ENCODE measurements at places on chromosomes 5 and 9. TPM values are rescaled to one million over a fixed set of nuclear protein-coding genes. Genes with fewer than 3 reads are reported as not detected.

DNA sequence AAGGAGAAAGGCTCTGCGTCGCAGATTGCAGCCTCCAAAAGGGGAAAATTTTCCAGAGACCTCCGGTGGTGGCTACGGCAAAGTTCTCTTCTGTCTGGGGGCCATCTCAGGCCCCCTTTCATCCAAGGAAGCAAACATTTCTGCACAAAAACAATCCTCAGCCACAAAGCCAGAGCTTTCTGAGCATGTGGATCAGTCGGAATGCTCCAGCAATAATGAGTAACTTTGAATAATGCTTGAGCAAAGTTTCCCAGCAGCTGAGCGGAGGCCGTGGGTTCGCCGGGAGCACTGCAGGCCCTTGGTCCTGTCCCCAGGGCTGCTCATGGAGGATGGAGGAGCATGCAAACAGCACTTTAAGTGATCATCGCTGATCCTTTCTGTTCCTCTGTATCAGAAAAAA, 60.2 kb upstream of the UNC5A start:
- no peak for DNase-seq

DNA sequence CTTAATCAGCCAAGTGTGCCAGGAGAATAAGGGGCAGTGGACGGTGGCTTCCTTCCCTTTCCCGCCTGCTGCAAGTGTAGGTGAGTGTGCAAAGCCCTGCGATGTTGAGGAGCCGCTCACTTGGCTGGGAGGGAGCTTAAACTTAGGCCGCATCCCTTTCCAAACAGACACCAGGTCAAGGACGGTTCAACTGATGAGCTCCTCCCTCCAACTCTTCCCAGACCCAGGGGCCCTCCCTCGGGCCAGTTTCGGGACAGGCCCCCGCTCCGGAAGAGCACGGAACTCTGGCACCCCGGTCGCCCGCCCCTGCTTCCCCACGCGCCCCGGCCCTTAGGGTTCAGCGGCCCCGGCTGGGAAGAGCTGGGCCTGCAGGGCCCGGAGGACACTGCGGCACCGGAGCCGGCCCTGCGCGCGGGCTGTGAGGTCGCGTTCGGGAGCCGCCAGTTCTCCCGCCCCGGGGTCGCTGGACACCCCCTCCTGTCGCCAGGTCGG, 481 bp downstream of the MRPL36 start:
- peak; percentile 61 for DNase-seq

The CTXN3 gene
- not detected for total RNA-seq

GRCh38 chr9:25449503-25449902, 228.7 kb downstream of the TUSC1 start:
- no peak for DNase-seq

The NAIP gene
- total RNA-seq: 5.5 TPM

GRCh38 chr5:150550286-150550685, 42.4 kb downstream of the NDST1 start:
- DNase-seq: no peak

DNA sequence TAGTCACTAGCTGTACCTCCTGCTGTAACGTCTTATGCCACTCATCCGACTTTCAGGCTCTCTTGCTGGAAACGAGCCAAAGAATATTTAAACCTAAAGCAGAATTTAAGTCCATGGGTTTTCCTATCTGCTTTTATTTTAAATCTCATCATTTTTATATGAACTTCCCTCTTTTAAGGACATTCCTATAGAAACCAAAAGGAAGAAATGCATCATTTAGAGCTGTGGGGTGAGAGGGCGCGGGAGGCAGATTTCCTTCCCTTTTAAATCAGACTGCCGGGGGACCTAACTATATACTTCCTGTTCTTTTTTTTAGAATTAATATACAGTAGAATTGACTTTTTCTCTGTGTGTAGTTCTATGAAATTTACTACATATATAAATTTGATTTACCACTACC, 468.8 kb downstream of the BNC2 start:
- no peak for DNase-seq

The IL13 gene
- total RNA-seq: not detected

- no peak for DNase-seq
Measured at GRCh38 chr5:178108966-178109365, 4.4 kb upstream of the N4BP3 start.

DNA sequence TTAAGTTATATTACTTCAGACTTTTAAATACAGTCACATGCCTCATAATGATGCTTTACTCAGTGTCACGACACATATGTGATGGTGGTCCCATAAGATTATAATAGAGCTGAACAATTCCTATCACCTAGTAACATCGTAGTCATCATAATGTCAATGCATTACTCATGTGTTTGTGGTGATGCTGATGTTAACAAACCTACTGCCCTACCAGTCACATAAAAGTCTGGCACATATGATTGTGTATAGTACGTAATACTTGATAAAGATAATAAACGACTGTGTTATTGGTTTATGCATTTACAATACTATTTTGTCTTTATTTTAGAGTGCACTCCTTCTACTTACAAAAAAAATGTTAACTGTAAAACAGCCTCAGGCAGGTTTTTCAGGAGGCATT, 103.7 kb downstream of the PAM start:
- DNase-seq: no peak

GRCh38 chr5:148921350-148921749, 94.9 kb downstream of the ADRB2 start:
- DNase-seq: no peak

DNA sequence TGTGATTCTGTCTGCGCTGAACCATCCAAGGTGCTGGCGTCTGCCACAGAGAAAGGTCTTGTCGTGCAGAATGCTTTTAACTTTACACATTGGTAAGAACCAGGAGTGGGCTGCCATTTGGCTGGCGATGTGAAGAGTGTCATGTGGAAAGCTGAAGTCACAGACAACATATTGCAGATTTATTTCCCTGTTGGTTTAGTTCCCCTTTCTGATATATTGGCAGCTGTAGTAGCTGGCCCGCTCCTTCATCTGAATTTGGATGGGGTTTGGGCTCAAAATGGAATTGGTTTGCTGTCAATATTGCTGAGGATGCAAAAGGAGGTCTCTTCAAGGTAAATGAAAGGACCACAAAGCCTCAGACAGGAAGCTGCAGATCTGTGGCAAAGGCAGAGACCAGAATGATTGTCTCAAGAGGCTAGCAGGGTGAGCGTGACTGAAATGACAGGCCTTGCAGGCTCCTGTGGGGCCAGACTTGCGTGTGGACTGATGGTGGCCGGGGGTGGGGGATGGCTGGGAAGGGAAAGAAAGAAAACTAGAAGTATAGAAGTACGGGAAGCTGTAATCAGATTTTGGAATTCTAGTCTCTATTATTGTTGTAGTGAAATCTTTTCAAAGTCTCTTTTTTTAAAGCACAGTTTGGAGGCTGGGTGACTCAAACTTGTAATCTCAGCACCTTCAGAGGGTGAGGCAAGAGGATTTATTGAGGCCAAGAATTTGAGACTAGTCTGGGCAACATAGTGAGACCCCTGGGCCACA, 25.1 kb upstream of the CD180 start:
- DNase-seq: no peak

- peak; percentile 67 for DNase-seq
Measured at GRCh38 chr9:38160613-38161215, 91.7 kb upstream of the SHB start.

The ADAMTS13 gene
- 21.4 TPM for total RNA-seq

- DNase-seq: no peak
Measured at GRCh38 chr5:116912221-116912620, 337.6 kb upstream of the SEMA6A start.

GRCh38 chr5:168302785-168303184, 11.3 kb downstream of the WWC1 start:
- no peak for DNase-seq

DNA sequence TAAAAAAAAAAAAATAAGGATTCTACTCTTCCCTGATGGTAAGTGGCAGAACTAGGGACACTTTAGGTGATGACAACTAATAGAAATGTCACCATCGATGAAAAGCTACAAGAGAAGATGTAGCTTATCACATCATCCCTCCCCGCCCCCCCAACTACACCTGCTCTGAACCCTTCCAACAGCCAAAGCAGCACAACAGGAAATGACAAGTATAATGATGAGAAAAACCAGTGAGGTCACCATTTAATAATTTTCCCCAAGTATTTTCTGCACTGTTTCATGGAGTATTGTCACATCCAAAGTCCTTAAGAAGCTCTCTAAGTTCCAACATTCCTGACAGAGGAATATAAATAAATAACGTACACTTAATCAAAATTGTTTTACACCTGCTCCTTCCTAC, 221.4 kb downstream of the EFNA5 start:
- no peak for DNase-seq

DNA sequence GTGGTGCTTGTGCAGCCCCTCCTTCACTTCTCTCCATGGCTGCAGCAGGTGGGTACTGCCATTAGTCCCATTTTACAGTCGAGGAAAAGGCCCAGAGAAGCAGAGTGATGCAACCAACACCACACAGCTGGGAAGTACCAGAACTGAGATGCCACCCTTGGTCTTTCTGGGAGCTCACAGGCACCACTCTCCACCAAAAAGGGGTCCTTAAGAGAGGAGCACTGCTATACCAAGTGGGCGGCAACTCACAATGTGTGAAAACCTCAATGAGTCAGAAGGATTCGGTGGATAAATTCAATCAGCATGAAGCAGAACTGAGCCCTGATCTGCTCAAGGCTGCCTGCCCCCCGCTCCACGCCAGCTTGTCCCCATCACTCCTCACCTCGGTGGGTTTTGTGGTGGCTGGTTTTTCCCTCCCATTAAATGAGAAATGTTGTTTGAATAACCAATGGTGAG, 213.7 kb downstream of the FSTL4 start:
- no peak for DNase-seq

GRCh38 chr9:105291938-105292337, 47.5 kb downstream of the SLC44A1 start:
- DNase-seq: no peak

GRCh38 chr5:135223891-135224625, 175.0 kb downstream of the MACROH2A1 start:
- peak; percentile 19 for DNase-seq

The PCDHB3 gene
- 0.15 TPM for total RNA-seq

DNA sequence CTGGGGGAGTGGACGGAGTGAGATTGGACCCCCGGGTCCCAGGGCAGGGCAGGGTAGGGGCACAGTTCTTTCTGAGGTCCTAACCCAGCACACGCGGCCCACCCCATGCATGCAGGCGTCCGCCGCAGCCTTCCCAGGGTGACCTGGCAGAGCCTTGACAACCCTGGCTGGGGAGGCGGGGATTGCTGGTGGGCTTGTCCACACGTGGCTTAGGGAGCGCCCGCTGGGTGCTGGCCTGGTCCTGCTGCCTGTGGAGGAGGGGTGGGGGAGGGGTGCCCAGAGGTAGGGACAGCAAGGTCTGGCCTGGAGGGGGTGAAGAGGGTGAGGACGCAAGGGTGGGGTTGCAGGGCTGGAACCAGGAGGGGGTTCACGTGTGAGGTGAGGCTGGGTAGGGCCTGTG, 6.0 kb downstream of the RXRA start:
- DNase-seq: no peak

GRCh38 chr5:136396886-136397285, 31.5 kb upstream of the TRPC7 start:
- DNase-seq: no peak

DNA sequence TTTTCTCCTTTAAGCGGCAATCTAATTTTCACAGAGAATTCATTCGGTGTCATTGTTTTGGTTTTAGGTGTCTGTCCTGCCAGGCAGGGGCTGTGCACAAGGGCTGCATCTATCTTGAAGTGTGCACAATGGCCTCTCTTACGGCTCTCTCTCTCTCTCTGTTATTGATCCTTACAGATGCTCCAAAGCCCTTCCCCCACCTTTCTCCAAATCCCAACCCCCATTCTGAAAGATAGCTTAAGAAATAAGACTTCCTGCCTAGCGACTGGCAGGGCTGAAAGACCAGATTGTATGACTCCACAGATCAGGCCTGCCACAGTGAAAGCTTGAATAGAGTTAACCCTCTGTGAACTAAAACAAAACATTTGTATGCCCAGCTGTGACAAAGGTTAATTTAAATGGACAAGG, 86.5 kb upstream of the NR5A1 start:
- DNase-seq: no peak

DNA sequence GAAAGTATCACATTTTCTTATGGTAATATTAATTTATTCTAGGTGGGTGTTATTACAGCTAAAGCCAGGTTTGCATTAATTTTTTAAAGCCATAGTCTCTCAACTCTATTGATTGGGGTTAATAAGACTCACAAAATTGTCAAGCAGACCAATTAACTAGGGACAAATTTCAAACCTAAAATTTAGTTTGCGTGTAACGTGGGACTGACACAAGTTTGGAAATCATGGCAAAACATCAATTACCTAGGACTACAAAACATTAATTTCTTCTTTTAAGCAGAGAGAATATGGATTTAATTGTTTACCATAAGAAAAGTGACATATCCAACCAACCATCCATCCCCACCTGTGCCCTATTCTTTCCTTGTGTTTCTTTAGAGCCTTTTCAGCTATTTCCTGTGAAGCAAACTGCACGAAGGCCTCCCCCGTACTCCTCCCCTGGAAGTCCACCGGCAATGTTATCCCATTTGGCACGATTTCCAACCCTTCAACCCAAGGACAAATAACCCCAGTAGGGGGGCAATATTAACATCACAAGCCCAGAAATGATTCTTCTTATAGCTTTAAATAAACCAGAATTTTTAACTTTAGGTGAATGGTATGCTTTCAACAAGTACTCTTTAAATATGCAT, 4.4 kb downstream of the HNRNPH1 start:
- DNase-seq: no peak

The FOXD4 gene
- not detected for total RNA-seq

DNA sequence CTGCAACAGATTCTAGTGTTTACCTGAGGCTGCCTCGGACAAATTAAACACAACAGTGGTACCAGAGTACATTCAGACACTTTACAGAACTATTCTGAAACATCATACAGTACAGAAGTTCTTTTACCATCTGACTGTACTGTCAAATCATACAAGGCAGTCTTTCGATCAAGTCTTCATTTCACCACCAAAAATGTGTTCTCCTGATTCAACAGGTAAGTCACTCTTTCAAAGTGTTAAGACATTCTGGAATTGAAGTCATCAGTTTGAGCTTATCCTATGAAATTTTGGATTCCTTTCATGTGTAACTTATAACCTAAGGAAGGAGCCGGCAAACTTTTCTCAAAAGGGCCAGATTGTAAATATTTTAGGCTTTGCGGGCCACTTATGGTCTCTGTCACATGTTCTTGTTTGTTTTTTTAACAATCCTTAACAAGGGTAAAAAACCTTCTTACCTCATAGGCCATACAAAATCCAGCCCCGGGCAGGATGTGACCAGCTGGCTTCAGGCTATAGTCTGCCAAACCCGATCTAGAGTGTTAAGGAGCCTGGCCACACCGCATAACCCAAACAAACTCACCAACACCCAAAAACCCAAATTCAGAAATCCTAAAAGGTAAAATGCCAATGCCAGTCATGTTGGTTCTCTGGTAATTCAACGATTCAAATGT, 151.6 kb downstream of the DENND1A start:
- no peak for DNase-seq

GRCh38 chr9:75454043-75454442, 365.7 kb downstream of the OSTF1 start:
- no peak for DNase-seq

GRCh38 chr9:120424248-120424647, 155.7 kb downstream of the CDK5RAP2 start:
- DNase-seq: no peak

- no peak for DNase-seq
Measured at GRCh38 chr5:177290816-177291596, 12.5 kb downstream of the RAB24 start.

The SLC6A19 gene
- total RNA-seq: 0.73 TPM

The PCDHGA6 gene
- total RNA-seq: 0.68 TPM

- no peak for DNase-seq
Measured at GRCh38 chr5:142426129-142427014, 101.6 kb upstream of the SPRY4 start.

- DNase-seq: no peak
Measured at GRCh38 chr5:133895979-133896845, 72.2 kb downstream of the C5orf15 start.

The BNC2 gene
- 0.55 TPM for total RNA-seq

The IL4 gene
- not detected for total RNA-seq

GRCh38 chr5:160384681-160385080, 14.3 kb upstream of the C1QTNF2 start:
- DNase-seq: no peak

All from left lobe of liver (tissue), 2 donors.